ENCODE measurements at places on chromosomes 4 and X. TPM values are rescaled to one million over a fixed set of nuclear protein-coding genes. Genes with fewer than 3 reads are reported as not detected.

GRCh38 chr4:38560768-38561558 is 103.0 kb upstream of the KLF3 start:
- no peak for DNase-seq

DNA sequence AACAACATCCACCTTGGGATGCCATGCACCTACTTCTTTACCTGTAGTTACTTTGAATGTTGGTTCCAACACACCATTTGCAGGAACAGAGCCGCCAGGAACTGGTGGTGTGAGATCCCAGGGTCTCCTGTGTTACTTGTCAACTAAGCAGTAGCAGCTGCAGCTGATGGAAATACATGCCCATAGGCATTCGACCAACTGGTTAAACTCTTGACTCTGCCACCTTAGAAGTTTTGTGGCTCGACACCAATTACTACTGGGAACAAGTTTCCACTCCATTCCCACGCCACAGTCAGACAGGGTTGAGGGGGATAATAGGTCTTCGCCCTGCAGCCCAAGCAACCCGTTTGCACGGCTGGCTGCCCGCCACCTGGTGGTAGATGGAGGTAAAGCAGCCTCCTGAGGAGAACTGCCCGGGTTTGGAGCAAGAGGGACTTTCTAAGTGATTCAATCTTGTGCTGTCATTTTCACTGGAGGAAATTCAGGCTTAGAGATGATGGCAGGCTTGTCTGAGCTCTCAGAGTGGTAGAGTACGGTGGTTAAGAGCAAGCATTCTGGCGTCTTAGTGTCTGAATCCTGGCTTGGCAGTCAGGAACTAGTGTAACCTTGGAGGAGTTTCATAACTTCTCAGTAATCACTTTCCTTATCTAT is 119.1 kb upstream of the TRIM2 start:
- DNase-seq: peak; percentile 69

GRCh38 chrX:27336466-27337091 is 126.6 kb downstream of the PPP4R3C start:
- peak; percentile 21 for DNase-seq

DNA sequence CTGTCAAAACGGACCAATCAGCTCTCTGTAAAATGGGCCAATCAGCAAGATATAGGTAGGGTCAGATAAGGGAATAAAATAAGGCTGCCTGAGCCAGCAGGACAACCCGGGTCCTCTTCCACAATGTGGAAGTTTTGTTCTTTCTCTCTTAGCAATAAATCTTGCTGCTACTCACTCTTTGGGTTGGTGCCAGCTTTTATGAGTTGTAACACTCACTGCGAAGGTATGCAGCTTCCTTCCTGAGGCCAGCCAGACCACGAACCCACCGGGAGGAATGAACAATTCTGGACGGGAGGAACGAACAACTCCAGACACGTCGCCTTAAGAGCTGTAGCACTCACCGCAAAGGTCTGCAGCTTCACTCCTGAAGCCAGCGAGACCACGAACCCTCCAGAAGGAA is 287.8 kb downstream of the RAPGEF2 start:
- peak; percentile 14 for DNase-seq

DNA sequence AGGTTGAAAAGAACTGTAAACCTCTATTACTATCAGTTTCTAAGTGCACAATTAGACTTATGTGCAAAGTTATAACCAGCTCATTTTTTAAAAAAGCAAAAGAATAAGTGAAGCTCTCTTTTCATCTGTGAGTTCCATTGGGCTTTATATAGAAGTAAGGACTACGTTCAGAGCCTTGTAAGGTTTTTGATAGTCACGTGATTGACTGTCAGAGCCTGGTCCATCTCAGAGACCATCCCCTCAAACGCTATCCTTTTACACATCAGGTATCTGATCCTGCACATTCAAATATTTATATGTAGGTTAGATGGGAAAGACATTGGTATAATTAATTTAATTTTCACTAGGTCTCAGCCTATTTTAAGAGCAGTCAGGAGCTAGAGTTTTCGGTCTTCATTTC is 279.3 kb downstream of the INPP4B start:
- DNase-seq: no peak

DNA sequence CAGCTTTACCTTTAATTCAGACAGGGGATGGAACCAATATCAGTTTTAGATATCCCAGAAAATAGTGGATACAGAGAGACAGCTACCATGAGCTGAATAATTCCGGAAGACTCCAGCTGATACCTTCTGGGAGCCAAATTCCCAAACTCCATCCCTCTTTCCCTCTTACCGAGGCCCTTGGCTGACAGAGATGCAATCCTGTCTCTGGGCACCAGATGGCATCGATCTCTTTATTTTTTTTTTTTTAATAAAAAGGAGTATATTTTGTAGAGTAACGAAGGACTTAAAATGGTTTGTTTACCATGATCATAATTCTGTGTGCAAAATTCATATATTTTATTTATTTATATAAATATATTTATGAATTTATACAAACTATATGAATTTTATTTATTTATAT is 31.0 kb downstream of the RAB40A start:
- DNase-seq: no peak

GRCh38 chr4:161803171-161803570 is 360.6 kb downstream of the FSTL5 start:
- DNase-seq: no peak

- no peak for DNase-seq
These were observed 33.4 kb upstream of the SFRP2 start for GRCh38 chr4:153822316-153822715.

DNA sequence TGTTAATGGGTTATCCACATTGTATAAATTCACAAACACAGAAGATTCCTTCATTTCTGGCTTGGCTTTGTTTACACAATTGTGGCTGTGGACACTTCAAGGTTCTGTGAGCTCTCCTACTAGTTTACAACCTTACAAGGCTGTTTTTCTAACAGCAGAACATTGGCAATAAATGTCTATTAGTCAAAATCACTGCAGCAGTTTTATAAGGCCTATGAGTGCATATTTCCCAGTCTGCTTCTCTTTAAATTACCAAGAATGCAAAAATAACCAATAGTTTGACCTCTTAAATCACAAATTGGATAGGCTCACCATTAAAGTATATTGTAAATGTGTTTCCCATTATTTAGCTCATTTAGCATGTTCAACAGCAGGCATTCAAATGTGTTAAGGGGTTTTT is 239.2 kb downstream of the DKK2 start:
- DNase-seq: no peak

- no peak for DNase-seq
These were observed 64.0 kb upstream of the ACSL1 start for GRCh38 chr4:184889666-184890335.

DNA sequence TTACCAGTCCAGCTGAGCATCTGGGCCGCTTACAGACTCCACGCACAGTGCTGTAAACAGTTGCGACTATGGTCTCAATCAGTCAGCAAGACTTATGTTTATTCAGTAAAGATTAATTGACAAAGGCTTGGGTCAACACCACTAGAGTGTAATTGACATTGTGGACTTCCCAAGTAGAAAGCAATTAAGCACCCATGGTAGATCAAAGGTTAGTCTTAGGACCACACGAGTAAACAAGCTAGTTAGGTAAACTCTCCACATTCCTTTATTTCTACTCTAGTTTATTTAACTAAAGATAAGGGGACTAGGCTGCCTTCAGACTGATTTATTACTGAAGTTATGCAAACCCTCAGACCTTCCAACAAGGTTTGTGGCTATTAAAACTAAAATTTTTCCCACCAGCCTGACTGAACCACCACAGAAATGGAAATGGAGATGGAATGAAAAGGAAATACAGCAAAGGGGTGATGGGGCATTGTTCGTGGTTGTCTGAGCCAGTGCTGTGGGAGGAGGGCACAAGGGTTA is 44.2 kb downstream of the MTHFD2L start:
- no peak for DNase-seq

DNA sequence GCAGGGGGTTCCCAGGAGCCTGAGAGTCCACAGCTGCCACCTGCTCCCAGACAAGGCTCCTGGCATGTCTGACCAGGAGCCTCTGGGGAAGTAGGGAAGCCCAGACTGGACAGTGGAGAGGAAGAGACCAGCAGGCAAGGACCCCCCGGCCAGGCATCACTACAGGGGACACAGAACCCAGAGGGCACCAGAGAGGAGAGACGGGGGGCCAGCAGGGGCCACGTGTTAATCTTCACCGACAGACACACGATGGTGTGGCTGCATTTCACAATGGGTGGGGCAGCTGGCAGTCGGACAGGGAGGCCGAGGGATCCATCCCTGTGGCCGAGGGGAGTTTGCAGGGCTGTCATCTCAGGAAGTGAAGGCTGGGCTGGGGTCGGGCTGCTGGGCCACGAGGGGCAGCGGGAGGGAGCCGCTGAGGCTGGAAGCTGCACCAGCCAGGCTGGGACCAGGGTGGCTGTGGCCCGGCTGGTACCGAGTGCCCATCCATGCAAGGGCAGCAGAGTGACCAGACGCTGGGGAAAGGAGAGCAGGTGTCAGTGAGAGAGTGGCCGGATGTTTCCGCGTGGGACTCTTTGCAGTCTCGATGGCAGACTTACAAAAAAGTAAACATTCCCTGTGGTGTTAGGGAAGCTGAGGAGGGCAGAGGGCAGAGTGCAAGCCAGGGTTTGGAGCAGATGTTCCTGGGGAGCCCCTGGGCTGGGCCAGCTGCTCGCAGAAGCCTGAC is 4.7 kb downstream of the PDE6B start:
- DNase-seq: no peak

DNA sequence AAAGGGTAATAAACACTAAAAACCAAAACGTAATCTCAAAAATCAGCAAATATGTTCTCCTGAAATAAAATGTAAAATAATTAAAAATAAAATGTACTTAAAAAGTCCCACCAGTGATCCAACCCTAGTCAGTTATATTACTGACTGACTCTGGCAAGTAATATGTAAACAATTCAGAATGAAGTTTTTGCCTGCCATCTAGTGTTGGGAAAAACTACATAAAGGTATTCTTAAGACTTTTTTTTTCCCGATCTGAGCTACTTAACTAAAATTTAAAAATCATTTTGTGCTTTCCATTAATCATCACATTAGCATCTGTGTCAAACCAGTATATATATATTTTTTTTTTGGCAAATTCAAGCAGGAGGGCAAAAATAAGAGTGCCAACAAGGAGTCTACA is 24.0 kb downstream of the RCHY1 start:
- DNase-seq: no peak

GRCh38 chr4:159107203-159107925 is 4.5 kb downstream of the RAPGEF2 start:
- no peak for DNase-seq

GRCh38 chr4:107818301-107818910 is 6.3 kb upstream of the SGMS2 start:
- DNase-seq: no peak

The USP17L15 gene
- total RNA-seq: not detected

The PAK3 gene
- total RNA-seq: 0.38 TPM

The MAGEA8 gene
- total RNA-seq: not detected

The XAGE2 gene
- total RNA-seq: not detected

The SLC25A4 gene
- total RNA-seq: 31.9 TPM

The ARMCX1 gene
- 44.0 TPM for total RNA-seq
